ENCODE measurements at places on chromosomes 1 and 21.

DNA sequence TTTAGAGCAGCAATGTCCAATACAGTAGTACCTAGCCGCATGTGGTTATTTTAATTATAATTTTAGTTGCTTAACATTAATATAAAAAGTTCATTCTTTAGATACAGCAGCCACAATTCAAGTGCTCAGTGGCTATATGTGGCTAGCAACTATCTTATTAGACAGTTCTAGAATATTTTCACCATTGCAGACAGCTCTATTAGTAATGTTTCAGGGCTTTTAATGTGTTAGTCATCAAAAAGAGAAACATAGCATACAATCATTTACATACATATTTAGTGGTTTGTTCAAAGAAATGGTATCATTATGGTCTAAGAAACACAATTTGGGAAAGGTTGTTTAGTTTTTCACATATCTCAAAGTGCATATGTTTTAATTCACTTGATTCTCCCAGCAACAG lies 66.6 kb upstream of the DYNLT5 start:
- DNase-seq = no peak

- no peak for DNase-seq
Observed at GRCh38 chr1:35629051-35629450, 12.3 kb downstream of the PSMB2 start.

DNA sequence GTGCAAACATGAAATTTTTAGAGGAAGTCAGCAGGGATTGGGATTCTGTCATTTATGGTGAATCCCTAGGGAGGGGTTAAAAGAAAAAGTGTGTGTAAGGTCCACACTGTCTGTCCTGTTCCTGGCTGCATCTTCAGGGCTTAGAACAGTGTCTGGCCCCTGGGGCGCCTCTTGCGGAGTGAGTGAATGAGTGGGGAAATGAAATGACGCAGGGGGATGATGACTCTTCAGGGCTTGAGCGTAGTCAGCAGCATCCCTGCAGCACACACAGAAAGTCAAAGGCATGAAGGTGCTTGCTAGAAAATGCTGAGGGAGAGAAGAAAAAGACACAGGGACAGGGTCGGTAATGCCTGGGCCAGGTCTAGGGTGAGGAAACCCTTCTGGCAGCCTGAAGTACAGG lies 57.8 kb downstream of the PGBD5 start:
- no peak for DNase-seq

- DNase-seq = no peak
Observed at GRCh38 chr1:85109475-85109874, 61.2 kb upstream of the MCOLN3 start.

- no peak for DNase-seq
Observed at GRCh38 chr1:116553386-116554115, 17.3 kb downstream of the CD58 start.

- DNase-seq = no peak
Observed at GRCh38 chr1:27307874-27308598, 13.9 kb upstream of the TMEM222 start.

DNA sequence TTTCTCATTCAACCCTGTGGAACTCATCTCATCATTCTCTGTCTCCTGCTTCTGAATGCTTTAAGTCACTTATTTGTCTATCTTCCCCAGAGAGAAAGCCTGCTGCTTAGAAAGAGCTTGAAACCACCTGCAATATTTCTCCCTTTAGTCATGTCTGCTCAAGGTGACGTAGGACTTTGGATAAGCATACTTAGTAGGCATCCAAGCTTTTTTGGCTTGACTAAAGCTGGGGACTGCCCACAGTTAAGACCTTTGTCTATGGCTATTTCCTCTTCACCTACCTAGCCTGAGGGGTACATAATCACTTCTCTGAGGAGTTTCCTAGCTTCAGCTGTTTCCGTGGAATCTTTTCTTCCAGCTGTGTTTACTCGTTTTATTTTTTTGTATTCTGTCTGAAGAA lies 665.8 kb upstream of the CAMK1G start:
- DNase-seq = no peak

DNA sequence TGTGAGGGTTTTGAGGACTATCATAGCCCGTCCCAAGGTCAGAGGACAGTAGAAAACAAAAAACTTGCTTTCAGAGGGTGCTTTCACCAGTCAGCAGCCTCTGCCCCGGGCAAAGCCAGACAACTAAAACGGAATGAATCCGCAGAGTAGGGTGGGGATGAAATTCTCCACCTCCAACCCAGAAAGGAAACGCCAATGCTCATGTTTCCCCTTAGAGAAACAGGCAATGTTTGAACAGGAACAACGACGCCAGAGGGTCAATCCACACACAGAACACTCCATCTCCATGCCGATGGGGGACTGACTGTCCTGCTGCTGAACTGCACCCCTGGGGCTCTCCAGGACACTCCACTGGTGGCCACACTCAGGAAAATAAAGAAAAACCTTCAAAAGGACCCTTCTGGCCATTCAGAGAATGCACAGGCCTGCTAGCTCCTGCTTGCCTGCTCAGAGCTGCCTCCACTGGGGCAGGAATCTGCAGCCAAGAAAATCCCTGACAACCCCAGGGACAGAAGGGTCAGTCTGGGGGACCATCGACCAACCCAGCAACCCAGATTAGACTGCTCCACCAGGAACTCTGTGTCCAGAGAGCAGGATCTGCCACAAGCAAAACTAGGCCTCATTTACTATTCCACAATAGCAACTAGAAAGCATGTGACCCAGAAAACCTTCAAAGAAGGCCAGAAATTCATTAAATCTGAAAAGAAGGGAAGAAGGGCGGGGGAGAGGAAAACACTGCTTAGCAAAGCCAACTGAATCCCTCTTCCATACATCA lies 116.0 kb downstream of the TOMM20 start:
- no peak for DNase-seq

DNA sequence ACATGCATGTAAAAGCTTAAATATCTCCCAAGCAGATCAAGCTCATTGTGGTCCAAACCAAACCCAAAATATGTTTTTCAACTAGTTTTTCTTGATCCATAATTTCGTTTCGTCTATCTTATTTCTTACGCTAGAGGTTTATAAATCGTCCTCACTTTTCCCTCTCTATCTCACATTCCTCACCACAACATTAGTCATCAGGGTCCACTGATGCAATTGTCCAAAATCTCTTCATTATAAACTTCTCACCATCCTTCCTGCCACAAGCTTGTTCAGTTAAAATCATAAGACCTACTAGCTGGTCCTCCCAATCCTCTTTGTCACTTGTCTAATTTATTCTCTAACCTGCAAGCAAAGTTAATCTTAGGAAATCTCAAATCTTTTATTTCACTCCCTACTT lies 173.0 kb upstream of the PALMD start:
- no peak for DNase-seq

DNA sequence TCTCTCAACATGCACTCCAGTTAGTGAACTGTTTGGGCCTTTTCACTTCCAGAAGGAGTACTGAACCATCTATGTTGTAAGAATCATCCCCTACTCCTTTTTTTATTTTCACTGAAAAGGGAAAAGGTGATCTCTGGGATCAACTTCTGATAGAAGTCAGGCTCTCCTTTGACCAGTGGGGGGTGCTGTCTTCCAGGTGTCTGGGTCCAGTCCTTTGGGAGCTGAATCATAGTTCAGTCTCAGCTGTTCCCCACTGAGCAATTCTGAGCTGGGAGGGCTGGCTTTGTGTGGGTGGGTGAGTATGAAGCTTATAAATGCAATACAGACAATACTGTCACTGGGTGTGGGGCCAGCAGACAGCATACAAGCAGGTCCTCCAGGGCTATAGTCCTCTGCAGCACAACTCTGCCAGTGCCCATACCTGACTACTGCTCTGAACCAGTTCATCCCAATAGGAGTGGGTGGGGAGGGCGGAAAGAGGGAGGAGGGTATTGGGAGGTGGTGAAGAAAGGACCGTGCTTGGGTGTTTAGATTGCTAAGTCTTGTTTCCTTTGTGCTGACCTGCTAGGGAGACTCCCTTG lies 12.5 kb upstream of the SARS1 start:
- no peak for DNase-seq

- no peak for DNase-seq
Observed at GRCh38 chr1:104987210-104987609, 1237.5 kb downstream of the AMY1C start.

DNA sequence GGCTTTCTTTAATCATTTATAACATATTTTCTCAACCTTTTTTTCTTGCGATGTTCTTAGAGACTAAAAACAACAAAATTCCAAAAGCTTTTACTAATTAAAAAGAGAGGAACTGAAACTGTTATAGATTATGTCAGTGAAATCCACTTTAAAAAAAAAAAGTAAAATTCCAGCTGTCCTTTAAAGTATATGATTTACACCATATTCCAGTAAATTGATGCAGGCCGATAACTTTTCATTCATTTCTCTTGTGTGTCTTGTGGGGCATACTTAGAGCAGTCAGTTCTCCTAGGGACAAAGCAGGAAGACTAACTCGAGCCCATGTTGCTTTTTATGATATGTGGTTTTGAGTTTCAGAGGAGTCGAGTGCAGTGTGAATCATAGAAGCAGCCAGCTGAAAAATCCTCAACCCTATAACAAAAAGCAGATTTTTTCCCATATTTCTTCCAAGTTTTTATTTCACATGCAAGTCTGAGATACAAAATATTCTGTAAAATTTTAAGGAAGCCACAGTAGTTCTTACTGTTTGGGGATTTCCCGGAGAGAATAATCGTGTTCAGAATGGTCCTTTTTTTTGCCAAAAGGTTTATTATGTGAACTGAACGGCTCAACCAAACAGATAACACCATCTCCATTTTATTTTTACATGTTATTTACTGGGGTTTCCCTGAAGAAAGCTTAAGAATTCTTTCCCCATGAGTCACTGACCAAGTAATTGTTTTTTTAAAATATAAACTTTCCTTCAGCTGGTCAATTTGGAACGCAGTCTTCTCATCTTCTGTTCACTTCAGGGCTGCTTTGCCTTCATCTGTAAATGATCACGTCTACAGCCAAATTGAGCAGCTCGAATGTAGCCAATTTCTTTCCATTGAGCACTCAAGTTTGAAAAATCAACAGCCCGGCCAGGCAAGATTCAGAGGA lies 77.0 kb upstream of the C1orf105 start:
- no peak for DNase-seq

DNA sequence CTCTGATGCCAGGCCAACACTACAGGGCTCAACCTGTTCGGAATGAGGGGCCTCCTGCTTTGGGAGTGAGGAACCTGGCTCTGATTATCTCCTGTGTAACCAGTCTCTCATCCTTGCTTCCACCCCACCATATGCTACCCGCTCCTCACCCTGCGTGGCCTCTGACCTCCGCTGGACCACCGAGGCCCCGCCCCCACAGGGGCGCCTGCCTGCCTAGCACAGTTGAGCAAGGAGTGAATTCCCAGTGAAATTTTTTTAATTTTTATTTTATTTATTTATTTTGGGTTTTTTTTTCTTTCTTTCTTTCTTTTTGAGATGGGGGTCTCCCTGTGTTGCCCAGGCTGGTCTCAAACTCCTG lies 1.9 kb upstream of the GNB1 start:
- DNase-seq = no peak

- DNase-seq = no peak
Observed at GRCh38 chr1:247825362-247825761, 1.4 kb upstream of the OR14A16 start.

- DNase-seq = no peak
Observed at GRCh38 chr1:245092638-245092976, 62.2 kb upstream of the KIF26B start.

DNA sequence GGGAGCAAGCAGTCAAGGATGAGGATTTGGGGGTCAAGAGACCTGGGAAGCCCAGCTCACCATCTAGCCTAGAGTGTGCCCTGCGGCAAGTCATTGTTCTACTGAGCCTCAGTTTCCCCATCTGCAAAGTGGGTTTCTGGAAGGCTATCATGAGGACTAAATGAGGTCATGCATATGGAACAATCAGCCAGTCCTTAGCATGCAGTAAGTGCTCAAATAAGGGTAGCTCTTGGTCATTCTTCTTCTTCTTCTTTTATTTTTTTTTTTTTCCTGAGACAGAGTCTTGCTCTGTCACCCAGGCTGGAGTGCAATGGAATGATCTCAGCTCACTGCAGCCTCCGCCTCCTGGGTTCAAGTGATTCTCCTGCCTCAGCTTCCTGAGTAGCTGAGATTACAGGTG lies 99.9 kb upstream of the RUNX3 start:
- no peak for DNase-seq

DNA sequence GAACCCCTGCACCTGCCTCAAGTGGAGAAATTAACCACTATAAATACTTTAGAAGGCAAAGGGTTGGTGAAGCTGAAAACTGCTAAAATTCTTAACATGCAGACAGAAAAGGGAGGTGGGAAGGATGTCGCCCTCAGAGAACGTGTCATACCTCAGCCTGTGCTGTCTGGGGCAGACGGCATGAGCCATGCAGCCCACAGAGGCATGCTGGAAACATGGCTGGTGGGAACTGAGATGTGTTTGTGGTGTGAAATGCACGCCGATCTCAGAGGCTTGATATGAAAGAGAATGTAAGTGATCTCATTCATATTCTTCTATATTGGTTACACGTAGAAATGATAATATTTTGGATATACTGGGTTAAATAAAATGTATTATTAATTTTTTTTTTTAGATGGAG lies 16.3 kb downstream of the AGPAT3 start:
- DNase-seq = no peak

- DNase-seq = no peak
Observed at GRCh38 chr1:156399355-156400125, 30.5 kb downstream of the RHBG start.

DNA sequence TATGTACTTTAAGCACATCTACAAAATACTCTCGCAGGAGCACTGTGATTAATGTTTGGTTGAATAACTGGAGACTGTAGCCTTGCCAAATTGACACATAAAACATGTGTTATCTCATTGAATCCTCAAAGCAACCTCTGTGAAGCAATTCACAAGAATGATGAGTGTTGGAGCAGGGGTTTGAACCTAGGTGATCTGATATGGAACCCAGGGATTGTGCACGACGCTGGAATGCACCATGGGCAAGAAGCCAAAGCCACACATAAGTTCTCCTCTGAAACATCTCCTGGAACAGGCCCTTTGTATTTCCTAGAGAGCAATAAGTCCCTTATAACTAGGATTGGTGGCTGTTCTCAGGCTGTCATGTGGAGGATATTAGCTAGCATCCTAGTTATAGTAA lies 124.6 kb upstream of the IVNS1ABP start:
- DNase-seq = no peak

DNA sequence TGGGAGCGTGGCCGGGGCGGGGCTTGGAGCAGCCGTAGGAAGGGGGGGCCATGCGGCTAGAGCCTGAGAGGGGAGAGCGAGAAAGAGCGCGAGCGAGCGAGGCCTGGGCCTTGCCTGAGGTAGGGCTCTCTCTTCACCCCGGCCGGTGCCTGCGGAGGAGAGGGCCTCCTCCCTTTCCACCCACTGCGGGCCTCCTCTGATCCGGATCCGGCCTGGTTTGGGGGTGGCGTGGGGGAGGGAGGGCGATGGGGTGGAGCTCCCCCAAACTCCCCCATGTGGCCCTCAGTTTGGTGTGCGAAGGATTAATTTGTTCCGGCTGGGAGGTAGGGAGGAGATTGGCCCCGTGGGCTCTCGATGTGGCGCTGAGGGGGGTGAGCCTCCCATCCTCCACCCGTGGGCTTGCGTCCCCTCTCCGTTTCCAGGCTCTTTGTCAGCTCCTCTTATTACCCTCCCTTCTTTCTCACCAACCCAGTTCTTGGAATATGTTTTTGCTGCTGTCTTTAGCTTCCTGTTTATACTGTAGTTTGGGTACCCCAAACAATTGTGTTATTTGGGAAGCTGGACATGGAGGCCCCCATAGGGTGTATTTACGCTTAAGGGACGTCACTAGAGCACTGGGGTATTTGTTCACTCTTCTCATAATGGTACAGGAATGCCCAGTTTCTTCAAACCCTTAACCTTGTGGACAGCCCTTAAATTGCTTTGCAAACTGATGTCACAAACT lies 685 bp downstream of the UBAP2L start:
- DNase-seq = no peak
